ENCODE measurements at places on chromosomes 7 and 10.

DNA sequence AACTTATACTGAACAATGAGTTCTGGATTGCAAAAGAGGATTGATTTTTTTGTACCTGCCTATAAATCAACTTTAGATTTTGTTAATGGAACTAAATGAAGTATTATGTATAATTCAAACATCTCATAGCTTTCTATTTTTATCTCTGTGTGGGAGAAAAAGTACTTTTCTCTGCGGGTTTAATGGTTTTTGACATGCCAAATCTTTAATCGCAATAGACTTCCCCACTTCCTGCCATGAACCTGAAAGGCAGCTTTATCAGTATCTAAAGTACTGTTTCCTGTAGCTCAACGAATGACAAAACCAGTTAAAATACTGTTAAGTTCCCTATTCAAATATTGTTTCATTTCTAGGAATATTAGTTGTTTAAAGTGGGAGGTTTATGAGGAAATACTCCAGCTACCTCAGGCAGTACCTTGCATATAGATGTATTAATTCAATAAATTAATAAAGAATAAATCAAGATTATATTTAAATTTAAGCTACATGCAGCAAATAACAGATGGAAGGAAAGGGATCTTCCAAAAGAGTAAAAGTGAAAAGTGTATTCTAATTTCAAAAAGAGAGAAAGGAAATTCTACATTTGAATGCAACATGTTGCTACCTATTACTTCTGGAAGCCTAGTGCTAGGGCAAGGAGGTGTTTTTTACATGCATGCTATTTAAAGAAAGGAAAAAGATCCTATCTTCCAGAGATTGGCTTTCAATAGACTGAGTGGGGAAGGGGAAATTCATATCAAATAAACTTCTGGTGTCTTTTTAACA, 75.9 kb downstream of the SVOPL start:
- no peak for DNase-seq

- DNase-seq = no peak
Observed at GRCh38 chr10:36538953-36539586, 586.3 kb upstream of the ANKRD30A start.

DNA sequence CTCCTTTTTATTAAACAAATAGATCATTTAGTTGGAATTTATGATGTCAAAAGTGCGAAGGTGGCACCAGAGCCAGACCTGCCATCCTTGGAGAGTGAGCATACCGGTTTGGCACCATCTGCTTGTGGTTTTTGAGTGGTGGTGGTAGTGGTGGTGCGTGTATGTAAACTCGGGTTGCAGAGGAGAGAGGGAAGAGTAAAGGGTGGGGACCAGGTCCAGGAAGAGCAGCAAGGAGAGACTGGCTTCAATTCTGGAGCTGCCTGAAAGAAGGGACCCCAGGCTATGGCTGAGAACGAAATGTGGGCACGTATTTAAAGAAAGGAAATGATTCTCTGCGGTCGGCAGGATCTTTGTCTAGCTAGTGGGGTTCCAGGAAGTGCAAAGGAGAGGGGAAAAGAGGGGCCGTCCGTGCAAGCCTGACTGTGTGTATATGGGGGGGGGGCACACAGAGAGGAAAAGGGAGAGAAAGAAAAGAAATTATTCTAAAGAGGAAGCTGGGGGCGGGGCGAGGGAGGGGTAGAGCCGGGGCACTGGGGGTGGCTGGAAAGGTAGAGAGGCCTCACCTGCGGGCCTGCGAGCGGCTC, 448 bp upstream of the GOLGA7B start:
- no peak for DNase-seq

DNA sequence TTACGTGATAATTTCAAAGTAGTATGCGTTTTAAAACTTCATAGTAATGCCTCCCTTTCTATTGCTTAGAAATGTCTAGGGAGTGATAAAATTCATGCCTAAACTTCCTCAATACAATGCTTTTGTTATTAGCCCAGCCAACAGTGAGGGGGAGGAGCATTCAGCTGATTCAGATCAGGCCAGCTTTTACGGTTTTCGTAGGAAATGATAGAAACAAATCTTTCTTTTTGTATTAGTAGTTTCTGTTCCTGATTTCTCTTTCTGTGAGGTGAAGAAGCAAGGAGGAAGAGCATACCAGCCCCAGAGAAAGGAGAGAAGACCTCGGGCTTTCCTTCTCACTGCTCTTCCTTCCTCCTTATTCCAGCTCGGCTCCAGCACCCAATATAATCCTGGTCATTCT, 35.2 kb upstream of the ITPRID1 start:
- DNase-seq = no peak

DNA sequence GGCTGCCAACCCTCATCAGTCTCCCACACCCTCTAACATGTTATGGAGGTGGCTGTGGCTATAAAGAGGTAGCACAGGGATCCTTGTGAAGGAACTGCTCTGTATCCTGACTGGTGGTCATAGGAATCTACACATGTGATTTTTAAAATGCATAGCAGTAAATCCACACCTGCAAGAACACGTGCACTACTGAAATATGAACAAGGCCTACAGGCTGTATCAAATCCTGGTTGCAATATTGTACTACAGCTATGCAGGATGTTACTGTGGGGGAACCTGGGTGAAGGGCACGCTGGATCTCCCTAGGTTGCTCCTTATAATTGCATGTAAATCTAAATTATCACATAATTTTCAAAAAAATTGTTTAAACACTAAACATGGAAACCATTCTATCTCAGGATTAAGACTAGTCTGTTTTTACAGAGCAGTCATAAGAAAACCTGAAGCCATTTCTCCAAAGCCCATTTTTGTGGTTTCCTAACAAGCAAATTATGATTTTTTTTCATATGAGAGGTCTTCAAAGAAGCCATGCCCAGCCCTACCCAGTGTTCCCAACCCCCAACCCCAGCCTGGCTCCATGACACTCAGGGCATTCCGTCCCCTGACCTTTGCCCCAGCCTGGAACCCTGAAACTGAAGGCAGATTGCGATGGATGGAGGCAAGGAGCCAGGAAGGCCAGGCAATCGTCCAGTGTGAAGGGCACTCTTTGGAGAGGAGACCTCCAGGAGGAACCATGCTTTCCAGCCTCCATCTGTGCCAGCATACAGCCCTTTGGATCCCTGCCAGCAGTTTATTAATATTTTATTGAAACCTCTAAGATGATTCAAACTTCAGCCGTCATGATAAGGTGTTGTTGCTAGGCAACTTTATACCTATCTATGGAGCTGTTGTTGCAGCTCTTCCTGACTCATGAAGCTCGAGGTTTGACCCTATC, 161.0 kb downstream of the GRID1 start:
- DNase-seq = no peak

- DNase-seq = no peak
Observed at GRCh38 chr10:112395809-112396530, 22.1 kb downstream of the ACSL5 start.

- DNase-seq = no peak
Observed at GRCh38 chr7:104967088-104967487, 46.9 kb upstream of the KMT2E start.

- DNase-seq = no peak
Observed at GRCh38 chr7:54846273-54846672, 87.3 kb upstream of the SEC61G start.

- no peak for DNase-seq
Observed at GRCh38 chr7:154976844-154977243, 26.1 kb downstream of the PAXIP1 start.

GRCh38 chr7:159030490-159031134, 114.1 kb downstream of the VIPR2 start:
- no peak for DNase-seq
